ENCODE measurements at places on chromosomes 7 and 10.

DNA sequence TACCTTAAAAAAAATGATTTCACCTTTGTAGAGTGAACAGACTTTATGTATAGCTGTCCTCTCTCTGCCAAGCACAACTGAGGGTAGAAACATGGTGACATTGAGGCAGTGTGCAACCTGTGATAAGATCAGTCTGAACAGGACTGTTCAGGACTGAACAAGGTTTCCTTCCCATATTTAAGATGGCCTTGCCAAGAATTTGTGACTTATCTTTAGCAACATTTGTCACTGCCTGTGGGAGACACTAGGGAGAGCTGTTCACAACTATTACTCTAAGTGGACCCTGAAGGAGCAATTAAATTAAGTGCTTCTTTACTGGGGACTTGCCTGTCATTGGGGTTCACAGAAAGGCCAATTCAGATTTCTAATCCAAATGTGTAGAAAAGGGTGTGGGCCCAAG, 6.7 kb downstream of the OR13A1 start:
- DNase-seq, result no peak

DNA sequence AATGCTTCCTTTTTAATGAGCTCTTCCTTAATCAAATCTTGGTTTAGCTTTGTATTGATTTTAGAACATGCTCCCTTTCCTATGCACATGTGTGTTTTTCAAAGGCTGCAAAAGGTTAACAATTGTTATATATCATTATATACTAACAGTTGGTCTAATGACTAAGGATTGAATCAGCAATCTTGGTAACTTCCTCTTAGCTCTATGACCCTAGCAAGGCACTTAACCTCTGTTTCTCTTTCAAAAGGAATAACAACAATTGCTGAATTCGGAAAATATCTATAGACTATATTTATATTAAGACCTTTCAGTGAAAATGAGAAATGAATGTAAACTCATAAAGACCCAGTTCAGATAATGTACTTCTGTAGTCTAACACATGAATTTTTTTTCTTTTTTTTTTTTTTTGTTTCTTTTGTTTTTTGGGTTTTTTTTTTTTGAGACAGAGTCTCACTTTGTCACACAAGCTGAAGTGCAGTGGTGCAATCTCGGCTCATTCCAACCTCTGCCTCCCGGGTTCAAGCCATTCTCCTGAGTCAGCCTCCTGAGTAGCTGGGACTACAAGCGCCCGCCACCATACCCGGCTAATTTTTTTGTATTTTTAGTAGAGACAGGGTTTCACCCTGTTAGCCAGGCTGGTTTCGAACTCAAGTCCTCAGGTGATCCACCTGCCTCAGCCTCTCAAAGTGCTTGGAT, 48.8 kb downstream of the HOXA1 start:
- DNase-seq, result no peak

- DNase-seq, result no peak
These were observed 2.6 kb downstream of the ABI1 start for GRCh38 chr10:26857991-26858706.

DNA sequence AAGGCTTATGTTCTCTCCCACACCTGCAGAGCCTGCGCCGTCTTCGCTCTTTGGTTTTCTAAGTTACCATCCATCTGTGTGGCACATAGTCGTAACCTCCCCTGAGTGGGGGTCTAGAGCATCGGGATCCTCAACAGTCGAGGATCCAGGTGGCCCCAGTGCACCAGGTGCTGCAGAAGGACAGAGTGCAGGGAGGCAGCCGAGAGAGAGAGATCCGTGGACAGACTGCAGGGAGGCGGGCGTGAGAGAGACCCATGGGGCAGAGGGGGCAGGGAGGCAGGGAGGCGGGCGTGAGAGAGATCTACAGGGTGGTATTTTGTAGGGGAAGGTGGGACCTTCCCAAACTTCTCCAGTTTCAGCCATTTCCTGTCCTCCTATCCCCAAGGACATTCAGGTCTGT, 42.3 kb downstream of the PFKP start:
- DNase-seq, result no peak

DNA sequence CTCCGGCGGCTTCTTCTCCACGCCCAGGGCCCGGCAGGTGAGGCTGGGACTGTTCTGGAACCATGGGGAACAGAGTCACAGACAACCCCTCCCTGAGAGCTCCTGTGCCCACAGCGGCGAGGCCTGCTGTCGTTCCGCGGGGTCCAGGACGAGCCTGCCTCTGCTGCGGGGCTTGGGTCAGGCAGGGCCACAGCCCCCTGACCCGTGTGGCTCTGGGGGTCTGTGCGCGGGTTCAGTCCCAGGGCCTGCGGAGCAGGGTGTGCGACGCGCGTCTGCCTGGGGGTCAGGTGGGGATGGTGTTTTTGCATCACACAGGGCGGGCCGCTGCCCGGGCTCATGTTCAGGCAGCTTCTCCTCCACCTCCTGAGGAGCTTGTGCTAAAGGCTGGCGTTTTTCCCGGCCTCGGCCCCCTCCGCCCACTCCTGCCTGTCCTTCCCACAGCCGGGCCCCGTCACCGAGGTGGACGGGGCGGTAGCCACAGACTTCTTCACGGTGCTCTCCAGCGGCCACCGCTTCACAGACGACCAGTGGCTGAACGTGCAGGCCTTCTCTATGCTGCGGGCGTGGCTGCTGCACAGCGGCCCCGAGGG, 8.4 kb downstream of the AP5Z1 start:
- no peak for DNase-seq

DNA sequence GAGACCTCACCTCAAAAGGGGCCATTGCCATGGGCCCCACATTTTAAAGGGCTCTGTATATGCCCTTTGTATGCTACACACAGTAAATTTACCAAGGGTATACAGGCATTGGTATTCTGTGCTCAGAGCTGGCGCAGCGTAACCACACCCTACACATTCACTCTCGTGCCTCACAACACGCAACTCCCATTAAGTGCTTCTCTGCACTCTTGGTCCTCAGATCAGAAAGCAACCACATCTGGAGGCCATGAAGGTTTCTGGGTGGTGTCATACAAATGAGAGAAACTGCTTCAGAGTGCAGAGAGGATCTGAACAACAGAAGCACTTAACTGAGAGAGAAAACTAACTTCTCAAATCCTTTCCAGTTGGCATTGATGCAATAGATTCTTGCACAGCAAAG, 9.4 kb upstream of the CACUL1 start:
- no peak for DNase-seq

DNA sequence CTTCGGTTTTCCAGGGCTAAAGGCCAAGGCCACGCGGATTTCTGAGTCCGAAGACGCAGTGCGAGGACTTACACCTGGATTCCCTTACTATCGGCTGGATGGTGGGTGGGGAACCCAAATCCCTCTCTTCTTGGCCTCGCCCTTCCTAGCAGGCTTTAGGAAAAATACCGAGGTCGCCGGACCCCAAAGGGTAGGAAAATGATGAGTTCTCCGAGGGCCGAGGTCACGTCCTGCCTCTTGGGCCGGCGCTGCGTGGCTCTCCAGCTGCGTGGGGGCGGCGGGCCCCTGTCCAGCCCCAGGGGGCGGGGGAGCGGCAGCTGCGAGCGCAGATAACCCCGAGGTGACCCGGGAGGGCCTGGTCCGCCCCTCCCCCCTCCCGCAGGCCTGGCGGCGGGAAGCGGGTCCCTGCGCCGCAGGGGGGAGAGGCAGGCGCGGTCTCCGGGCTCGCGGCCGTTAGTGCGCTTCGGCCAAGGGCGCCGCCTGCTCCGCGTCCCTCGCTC, 805 bp upstream of the HMX3 start:
- DNase-seq, result no peak

- DNase-seq, result no peak
These were observed 42.7 kb downstream of the SPDYE5 start for GRCh38 chr7:75534727-75535307.

GRCh38 chr7:83921941-83922607, 272.5 kb downstream of the SEMA3A start:
- DNase-seq, result no peak

DNA sequence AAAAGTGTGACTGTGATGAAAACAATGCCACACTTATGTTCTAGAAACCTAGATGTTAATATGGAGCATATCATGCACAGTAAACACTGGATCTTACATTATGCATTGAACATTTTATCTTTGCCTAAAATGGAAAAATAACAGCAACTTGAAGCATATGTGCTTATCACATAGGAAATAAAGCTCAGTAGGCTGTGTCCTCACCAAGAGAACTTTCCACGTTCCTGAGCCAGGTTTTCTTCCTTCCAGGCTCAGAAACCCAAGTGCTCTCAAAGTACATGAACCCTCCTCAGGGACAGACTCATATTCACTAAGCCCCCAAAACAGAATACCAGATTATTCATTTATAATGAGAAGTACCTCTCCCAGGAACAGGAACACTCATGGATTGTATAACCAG, 79.4 kb upstream of the PRKAR2B start:
- no peak for DNase-seq

- no peak for DNase-seq
These were observed 77.8 kb downstream of the ATAD1 start for GRCh38 chr10:87740254-87740655.

DNA sequence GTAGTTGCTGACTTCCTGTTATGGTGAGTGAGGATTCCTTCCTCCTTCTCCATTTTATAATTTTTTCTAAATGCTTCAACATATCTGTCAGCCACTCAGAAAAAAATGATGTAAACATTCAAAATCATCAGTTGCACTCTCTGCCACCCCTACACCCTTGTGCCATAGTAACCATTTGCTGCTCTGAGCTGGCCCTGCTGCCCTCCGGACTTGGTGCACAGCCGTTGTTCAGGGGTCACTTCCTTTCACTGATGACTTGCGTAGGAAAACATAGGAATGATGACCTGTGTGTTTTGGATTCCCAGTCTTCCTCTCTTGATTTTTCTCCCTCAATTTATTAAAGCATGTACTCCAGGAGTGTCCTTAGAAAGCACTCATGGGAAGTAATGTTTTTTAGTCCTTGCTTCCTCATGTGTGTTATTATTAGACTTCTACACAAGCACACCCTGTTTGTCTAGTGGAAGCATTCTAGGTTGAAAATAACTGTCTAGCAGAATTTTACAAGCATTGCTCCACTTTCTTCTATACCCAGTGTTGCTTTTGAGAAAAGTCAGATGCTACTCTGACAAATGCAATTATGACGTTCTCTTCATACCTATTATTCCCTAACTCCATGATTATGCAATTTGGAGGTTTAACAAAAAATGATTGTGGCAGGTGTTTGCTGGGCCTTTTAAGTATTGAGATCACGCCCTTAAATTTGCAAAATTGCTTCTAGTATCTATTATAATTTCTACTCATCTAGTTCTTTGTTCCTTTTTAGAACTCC, 62.6 kb upstream of the MTPN start:
- DNase-seq, result no peak

- no peak for DNase-seq
These were observed 8.4 kb upstream of the PURB start for GRCh38 chr7:44893710-44894234.

DNA sequence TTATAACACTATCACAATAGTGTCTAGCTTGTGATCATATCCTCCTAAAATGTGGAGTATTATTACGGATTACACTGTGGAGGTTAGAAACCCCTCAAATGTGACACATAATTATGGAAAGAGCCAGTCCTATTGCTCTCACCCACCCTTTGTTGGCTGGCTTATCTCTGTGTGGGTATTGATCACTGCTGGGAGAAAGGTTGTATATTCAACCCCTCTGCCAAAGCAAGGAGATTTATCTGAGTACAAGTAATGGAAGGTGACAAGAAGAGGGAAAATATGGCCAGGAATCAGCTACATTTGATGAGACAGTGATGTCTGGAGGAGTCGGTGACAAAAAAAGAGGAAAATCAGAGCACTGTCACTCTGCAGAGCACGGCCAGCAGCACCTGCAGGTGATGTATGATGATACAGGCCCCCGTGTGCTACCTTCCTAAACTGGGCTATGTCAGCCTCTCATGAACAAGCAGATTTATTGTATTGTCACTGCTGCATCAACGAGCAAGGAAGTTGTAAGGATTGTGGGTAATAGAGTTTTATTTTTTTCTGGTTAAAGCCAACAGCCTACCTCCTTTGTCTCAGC, 235.3 kb downstream of the PHF14 start:
- no peak for DNase-seq

DNA sequence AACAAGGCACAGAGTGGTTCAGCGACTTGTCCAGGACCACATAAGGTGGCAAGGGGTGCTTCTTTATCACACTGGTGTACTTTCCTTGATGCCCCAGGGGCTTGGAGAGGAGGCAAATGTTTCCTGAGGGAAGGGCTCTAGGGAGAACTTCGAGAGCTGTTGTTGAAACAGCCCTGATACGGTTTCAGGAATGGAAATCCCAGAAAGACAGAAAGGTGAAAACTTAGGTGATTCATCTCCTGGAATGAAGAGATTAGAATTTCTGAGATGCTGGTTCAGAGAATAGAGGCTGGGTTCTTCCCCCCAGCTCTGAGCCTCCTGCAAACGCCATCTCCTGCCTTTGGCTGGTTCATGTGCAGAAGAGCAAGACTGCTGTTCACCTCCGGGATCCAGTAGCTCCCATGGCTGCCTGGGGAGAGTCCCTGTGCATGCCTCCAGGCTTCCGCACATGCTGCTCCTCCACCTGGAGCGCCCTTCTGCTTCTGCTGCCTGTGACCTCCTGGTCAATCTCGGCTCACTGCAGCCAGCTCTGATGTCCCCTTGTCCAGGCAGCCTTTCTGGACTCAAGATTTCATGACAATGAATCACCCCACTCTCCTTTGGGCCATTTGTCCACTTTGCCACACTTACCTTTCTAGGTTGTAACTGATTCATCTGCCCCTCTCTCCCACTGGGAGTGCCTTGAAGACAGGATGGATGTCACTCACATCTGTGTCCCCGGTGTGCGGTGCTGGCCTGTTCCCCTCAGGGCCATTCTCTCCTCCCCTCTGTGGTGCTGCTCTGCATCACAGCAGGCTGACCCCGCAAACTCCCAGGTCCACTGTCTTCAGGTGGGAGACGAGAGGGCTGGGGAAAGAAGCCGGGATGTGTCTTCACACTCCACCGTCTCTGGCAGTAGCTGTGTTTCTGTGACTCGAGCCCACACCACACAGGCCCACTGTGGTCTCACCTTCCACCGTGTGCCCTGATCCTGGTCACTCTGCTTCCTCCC, 3.6 kb upstream of the CDH23 start:
- DNase-seq, result no peak

DNA sequence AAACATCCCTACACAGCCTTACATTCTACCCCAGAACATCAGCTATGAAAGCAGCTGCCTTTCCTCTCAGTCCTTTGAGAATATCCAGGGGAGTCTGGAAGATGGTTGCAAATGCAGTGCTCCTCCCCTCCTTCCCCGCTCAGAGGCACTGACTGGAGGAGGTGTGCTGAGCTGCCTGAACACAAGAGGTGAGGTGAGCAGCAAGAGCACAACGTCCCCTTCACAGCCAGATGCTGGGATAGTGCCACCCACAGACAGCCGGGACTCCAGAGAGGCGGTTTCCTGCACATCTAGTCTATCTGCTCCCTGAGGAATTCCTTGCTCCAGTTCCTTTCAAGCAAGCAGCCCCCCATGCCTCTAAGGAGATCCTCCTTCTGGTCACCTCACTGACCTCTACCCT, 74.2 kb downstream of the EZH2 start:
- no peak for DNase-seq

DNA sequence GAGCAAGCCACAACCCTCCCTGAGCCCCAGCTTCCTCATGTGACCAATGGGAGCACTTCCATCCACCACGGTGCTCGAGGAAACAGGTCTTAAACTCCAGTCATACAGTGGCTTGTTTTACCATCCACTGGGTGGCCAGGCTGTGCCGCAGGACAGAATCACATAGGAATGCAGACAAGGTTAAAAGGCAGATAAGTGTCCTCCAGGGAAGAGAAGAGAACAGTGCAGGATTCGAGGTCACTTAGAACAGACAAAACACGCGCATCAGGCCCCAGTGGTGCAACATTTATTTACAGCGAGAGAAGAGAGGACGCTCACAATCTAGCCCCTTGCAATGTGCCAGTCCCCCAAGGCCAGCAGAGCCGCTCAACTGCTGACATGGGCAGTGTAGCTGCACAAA, 92.8 kb downstream of the TMEM130 start:
- no peak for DNase-seq

Data from NT2/D1 (cell line).